ENCODE measurements at places on chromosomes 13 and 19.

- DNase-seq: no peak
Measured at GRCh38 chr13:99392470-99393135, 85.4 kb upstream of the GPR183 start.

DNA sequence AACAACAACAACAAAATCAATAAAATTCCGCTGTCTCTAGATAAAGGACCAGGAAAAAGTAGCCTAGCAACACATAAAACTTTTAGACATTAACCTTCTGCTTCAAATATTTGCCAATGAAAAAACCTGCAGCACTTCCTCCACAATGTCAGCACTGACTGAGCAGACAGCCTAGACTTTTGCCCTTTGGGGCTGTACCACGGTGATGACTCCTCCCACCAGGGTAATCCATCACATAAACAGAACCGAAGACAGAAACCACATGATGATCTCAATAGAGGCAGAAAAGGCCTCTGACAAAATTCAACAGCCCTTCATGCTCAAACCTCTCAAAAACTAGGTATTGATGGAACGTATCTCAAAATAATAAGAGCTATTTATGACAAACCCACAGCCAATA lies 30.2 kb upstream of the TRPC4 start:
- peak; percentile 20 for DNase-seq

GRCh38 chr13:109728791-109729731 lies 57.3 kb downstream of the IRS2 start:
- DNase-seq: peak; percentile 92

- no peak for DNase-seq
Measured at GRCh38 chr19:10690341-10690781, 10.9 kb upstream of the QTRT1 start.

- DNase-seq: peak; percentile 13
Measured at GRCh38 chr13:111216166-111216960, 101.3 kb downstream of the ARHGEF7 start.

DNA sequence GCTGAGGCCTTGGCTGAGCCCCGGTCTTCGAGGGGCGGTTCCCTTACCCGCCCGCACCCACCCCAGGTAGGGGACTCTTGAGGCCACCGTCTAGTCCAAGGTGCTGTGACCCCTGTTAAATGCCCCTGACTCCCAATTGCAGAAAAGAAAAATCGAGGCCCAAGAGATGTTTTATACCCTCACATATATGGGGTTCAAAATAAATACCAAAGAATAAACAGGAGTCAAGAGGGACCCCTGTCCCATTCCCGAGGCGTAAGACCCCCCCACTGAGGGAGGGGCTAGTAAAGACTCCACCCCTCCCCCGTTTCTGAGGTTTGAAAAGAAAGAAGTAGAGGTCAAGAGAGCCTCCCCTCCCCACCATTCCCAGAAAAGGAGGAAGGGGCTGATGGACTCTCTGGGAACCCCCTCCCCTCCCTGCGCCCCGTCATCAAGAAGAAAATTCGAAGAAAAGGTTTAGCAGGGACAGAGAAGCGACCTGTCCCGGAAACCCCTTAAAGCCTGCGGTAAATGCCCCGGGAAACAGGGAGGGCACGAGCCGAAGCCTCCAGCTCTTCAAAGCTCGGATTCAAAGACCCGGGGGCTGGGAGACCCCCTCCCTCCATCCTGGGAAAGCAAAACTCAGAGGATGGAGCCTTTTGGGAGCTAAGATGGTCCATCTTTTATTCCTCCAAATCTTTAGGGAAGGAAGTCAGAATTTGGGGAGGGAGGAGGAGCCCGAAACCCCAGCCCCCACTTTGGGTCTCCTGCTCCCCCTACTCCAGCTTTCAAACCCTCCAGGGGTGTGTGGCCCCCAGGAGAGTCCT lies 755 bp upstream of the RAB3A start:
- no peak for DNase-seq

DNA sequence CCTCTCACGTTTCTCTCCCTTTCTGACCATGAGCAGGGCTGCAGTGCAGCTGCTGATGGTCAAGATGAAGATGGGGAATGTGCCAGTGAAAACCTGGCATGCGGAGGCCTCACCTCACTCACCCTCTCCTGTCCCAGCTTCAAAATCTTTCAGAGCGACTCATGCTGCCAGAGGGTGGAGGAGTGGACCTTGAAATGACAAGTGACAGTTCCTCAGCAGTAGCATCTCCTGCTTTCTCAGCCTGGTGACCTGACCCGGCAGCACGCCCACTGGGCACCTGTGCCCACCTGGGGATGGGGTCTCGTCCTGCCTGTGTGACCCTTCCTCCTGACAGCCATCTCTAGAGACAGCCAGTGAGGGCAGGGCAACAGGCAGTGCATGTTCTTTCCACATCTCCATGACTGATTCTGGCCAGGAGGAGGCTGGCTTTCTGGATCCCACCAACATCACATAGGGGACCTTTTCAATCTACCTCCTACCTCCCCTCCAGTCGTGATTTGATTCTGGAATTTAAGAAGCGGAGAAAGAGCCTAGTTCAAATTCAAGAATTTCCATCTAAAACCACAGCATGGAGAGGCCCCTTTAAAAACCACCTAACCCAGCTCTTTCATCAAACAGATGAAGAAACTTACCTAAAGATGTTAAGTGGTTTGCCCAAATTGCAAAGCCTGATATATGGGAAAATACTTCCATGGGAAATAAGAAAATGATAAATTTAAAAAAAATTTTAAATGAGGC lies 45.8 kb downstream of the RFX2 start:
- peak; percentile 40 for DNase-seq

GRCh38 chr19:35738021-35738886 lies 4.0 kb downstream of the IGFLR1 start:
- no peak for DNase-seq

DNA sequence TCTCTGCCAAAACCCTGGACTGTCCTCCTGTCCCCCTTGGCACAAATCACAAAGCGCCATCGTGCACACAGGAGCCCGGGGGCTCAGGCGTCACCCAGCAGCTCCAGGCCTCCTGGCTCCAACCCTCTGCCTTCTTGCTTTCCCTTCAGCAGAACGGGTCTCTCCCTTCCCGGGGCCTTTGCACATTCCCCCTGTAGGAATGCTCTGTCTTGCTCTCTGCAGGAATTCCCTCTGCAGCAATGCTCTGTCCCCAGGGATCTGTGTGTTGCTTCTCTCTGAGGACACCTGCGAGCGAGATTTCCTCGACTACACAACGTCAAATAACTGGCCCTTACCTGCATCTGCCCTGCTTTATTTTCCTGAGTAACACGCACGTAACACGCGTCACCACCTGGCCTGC lies 13.3 kb upstream of the RASA3 start:
- DNase-seq: no peak

DNA sequence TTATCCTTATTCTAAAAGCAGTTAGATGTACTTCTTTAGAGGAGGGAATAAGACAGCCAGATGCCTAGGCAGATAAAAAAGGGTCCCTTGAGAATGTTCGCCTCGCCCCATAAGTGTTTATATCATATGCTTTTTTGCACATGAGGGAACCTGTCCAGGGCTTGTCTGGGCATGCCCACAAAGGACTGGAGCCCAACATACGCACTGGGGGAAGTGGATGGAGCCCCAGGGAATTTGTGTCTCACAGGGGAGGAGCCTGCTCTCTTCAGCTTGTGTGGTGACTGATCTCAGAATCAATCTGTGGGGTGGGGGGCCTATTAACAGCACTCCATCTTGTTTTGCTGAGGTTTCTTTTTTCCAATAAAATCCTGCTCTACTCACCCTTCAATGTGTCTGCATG lies 22.6 kb downstream of the MED4 start:
- DNase-seq: no peak

GRCh38 chr19:45477713-45478453 lies 10.1 kb downstream of the FOSB start:
- DNase-seq: no peak

DNA sequence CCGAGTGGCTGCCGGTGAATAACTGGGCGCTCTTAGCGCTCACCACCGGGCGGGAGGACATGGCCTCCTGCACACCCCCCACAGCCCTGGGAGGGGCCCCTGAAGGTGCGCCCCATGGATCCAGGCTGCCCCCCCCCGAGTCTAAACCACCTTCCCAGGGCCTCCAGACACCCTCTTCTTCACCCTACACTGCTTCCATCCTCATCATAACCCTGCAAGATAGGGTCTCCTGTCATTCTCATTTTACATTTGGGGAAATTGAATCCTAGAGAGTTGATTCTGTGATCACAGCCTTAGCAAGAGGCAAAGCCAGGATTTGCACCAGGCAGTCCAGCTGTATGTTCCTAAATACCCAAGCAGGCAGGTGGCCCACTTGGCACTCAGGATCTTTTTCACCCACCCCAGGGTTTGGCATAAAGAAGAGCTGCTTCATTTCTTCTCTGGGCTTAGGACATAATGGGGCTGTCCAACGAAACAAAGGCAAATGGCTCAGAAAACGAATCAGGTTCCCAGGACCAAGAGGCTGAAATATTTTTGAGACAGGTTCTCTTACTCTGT lies 110.8 kb downstream of the PTPRS start:
- no peak for DNase-seq

- DNase-seq: no peak
Measured at GRCh38 chr19:46759817-46760333, 13.6 kb upstream of the STRN4 start.

DNA sequence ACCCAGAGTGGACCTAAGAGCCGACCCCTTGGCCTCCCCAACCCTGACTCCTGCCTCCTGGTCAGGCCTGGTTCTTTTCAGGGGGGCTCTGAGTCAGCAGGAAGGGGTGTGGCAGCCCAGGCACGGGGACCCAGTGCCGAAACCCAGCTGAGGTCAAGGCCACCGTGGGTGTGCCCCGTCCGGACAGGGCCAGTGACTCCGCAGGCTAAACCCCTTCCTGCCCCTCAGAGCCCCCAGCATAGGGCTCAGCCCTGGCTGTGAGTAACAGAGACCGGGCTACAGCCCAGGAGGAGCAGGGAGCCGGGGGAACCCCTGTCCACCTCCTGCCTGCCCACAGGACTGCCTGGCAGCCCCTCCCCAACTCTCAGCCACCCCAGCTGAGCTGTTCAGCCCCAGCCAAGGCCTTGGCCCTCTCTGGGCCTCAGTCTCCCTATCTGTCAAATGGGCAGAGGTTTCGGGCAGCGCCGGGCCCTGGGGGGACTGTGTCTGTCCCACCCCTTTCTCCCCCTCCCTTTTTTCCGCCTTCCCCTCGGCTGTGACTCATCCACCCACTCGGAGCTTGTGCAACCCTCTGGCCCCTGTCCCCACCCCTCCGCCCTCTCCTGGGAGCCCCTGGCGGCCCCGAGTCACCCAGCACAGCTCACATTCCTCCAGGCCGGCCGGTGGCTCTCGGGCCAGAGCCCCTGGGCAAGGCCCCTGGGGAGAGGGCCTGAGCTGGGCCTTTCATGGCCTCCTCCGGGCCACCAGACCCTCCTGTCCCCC lies 8.6 kb downstream of the ZBTB7A start:
- peak; percentile 87 for DNase-seq

GRCh38 chr19:41924151-41925145 lies 3.8 kb downstream of the ERFL start:
- no peak for DNase-seq

DNA sequence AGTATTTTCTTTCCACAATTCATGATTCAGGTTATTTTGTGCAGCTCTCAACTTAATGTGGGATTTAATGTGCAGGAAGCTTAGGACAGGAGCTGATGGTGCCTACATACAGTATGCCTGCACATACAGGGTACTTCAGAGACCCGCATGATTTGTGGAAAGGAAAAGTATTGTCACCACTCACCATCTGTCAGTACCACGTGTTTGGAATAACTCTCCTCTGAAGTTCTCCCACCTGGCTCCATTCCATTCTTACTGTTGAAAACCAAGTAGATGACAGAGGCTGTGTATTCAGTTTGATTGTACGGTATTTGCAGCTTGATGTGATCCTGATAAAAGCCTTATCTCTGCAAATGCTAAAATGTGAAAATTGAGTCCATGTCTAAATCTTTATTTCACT lies 85.7 kb downstream of the ZAR1L start:
- DNase-seq: no peak

DNA sequence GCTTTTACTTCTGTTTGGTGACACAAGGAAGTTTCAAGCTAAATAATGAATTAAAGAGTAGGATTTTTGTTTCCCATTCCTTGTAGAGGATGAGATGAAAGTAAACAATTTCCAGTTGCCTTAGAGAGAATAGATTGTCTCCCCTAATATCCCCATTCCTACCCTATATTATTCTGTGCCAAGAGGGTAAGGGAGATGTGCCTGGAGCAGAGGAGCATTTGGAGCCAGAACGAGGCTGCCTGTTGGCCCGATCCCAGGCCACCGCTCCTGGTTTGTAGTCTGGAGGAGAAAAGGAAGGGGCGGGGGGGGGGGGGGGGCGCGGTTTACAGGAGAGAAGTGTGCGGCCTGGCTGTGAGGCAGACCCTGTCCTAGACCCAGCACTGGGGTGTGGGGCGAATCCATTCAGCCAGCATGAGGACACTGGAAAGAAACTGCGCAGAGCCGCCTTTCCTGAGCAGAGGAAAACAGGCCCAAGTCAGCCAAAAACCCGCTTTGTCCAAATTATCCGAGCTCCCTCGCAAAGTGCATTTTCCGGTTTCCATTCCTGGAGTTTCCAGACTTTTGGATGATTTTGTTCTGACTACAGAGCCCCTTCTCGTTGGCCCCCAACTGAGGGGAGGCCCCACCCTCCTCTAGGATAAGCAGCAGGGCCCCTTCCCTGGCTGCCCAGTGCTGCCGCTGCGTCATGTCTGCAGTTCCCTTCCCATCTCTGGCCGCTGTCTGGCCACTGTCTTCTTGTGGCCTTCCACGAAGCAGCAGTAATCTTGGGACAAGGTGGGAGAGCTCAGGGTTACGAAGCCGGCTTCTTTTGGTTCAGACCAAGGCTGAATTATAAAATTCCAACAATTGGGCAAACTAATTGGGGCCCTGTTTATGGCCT lies 23.0 kb downstream of the NFIX start:
- no peak for DNase-seq

- DNase-seq: no peak
Measured at GRCh38 chr19:46369817-46370216, 22.9 kb downstream of the PPP5C start.

DNA sequence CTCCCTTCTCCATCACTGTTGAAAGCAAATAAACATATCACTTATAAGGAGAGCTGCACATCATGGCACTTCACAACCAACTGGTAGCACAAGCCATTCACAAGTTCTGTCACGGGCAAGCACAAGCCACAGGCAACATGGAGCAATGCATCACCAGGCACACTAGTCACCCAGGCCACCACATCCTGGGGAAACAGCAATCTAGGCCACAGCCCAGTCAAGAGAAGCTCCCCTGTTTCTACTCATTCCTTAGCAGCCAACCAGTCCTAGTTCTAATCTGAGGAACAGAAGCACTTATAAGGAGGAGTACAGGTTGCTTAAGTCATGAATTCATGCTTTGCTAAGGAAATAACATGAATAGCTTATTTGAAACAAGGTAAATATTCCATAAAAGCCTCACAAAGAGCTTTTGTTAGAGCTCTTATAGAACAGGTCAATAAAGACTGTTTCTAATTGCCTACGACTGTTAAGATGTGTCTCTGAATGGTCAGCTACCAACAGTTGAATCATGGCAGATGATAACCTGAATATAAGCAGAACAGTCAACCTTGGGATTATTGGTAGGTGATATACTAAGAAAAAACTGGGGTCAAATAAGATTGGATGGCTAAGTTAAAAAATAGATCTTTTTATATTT lies 169.0 kb downstream of the TBC1D4 start:
- DNase-seq: no peak

DNA sequence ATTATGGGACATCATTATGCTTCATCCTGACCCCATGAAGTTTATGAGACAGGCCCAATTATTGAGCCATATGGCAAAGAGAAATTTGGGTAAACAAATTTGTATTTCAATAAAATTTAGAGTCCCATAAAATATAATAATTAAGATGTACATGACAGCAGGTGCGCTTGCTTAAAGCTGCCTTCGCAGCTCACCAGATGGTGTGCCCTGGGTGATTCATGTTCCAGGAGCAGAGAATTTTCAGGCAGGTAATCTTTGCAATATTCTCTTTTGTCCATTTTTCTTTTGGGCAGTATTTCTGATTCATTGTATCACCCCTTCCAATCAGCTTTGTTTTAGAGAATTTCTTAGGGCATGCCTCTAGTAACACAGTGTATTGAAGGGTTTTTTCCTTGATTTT lies 39.5 kb upstream of the WASF3 start:
- no peak for DNase-seq

All from SW480 (cell line).